ENCODE measurements at places on chromosomes 2 and 18.

DNA sequence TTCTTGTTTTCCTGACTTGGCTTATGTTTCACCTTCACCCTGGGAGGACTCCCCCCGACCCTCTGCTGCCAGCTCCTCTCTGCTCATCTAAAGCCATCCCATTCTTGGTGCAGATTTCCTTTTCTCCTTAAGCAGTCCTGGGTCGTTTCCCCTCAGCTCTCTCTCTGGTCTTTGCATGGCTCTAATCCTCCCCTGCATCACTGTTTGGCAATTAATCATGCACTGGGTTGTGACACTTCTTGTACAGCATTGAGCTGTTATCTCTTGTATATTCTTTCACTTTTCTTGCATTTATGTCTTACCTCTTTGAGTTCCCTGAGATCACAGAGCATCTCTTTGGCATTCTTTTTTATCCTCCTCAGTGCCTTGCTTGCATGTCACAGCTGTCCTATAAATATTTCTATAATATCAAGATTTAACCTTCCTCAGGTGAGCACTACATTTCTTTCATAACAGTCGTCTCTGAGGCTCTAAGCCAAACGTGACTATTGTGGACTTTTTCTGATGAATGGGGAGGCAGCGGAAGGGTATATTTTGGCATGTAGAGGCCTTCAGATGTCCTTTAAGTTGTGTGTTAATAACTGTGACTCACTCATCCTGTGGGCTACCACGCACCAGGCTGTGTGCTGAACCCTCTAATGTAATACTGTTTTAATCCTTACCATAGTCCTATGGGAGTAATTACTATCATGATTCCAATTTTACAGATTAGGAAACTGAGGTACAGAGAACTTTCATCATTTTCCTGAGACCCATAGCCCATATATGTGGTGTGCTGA, 507.5 kb downstream of the SLC4A3 start:
- DNase-seq = peak; percentile 11

DNA sequence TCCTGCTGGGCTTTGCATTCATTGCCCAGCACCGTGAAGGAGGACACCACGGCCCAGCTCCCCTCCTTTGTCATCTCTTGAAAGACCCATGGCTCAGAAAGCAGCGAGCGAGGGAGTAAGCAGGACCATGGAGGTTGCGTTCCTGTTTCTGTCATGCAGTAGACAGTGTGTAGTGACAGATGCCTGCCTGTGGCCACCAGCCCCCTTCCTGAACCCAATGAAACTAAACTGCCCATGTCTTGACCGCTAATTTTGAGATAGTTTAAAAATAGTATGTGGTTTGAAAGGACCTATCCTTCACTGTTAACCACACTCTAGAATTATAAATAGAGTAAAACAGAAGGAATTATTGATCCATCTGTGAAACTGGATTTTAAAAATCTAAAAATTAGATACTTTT, 88.2 kb downstream of the ASAP2 start:
- DNase-seq = no peak

DNA sequence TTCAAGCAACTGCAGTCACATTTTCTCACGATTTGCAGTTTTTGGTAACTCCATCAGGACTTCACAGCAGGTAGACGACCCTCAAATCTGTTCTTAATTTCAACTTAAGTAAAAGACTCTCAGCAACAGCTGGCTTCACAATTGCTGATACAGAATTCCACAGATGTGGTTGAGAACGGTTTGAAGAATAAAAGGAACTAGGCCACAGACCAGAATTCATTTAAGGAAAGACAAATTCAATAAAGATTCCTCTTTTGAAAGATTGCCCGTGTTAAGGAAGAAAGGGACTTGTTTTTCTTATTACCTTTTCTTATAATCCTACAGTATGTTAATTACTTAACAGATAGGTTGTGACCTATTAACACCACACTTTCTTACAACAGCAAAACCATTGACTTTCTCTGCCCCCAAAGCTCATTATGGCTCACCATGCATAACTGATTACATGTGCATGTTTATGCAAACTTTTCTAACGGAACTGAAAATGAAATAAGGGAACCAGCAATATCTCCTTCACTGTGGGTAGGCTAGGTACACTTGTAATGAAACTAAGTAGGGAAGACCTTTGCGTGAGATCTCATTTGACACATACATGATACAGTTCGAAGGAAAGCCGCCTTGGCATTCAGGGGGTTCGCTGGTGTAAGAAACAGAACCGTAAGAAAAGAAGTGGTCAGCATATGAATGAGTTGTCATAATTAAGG, 4.7 kb upstream of the ZNF516 start:
- no peak for DNase-seq

- DNase-seq = peak; percentile 98
Observed at GRCh38 chr2:203804070-203804469, 63.5 kb upstream of the CTLA4 start.

DNA sequence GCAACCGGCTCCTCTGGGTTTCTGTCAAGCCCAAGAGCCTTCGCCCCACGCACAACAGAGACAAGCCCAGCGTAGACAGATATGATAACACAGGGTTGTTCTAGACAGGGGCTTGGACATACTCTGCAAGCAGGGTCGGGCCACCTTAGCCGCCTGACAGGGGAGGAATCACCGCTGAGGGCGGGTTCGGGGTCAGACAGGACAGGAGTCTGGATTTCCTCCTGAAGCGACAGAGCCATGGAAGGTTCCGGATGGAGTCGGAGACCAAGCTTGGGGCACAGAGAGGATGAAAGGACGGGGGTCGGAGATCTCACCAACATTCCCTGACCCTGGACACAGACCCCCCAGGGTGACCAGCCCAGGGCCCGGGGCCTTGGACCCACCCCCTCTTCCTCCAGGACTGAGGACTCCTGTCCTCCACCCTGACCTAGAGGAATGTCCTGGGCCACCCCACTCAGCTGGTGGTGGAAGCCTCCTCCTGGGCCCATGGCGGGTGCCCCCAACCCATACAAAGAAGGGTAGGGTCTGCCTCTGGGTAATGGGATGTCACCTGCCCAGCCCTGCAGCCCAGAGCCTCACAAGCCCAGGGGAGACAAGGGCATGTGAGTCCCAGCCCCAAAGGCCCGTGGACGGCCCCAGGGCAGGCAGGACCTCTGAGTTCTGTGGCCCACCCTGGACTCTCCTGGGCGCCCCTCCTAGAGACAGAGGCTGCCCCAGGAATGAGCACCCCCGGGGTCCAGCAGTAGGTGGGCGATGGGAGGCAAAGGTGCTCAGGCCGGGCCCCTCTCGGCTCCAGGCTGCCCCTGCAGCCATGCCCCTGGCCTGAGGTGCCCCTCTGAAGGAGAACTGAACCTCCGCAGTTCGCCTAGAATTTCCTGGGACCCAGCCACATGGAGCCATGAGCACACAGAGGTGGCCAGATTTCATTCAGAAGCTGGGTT, 44.1 kb upstream of the GPC1 start:
- DNase-seq = no peak

DNA sequence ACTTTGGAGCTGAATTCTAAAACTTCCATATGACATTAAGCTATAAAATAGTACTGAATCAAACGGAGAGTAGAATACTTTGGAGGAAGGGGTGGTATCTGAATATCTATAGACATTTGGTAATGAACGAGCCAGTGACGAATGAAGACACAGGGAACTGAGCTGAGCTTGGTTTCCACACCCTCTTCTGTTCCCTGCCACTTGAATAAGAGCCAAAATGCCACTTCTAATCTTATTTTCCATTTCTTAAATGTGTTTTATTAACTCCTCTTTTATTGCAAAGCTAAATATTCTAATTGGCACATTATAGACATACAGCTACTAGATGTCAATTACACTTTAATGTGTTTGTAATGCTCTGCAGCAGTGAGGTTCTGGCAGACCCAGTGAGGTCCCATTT, 76.1 kb downstream of the AFF3 start:
- no peak for DNase-seq

- DNase-seq = peak; percentile 29
Observed at GRCh38 chr18:13178976-13179375, 39.6 kb upstream of the LDLRAD4 start.

GRCh38 chr2:133498662-133499585, 69.3 kb downstream of the NCKAP5 start:
- no peak for DNase-seq

DNA sequence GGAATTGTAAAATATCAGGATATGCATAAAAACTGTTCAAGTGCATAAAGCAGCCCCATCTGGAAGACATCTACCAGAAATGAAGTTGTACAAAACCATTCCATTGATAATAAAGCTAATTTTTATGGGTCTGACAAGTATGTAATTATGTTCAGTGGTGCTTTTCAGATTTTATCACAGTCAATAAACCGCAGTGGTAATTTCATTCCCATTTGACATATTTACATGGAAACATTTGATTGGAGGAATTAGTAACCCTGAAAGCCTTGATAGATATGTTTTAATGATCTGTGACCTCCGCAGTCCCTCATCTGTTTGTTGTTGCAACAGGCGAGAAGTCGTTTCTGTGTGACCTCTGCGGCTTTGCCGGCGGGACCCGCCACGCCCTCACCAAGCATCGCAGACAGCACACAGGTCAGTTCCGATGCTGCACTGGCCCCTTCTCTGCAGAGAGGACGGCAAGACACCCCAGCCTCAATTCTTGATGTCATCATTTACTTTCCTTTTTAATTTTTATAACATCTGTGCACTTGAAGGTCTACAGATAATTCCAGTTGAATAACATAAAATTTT, 283.1 kb downstream of the ZNF407 start:
- DNase-seq = no peak

All from fibroblast of skin of right biceps (primary cell).